Stimulated activated CD4-positive, alpha-beta T cell treated with anti-CD3 and anti-CD28 coated beads, Interleukin-4, amount 100 ng/mL, for 4 hours (primary cell): ENCODE measurements at places on chromosomes 4 and X.

DNA sequence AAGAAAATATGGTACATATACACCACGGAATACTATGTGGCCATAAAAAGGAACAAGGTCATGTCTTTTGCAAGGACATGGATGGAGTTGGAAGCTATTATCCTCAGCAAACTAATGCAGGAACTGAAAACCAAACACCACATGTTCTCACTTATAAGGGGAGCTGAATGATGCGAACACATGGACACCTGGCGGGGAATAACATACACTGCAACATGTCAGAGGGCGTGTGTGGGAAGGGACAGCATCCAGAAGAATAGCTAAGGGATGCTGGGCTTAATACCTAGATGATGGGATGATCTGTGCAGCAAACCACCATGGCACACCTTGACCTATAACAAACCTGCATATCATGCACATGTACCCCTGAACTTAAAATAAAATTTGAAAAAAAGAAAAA is 19.5 kb upstream of the CNKSR2 start:
- no peak for DNase-seq

DNA sequence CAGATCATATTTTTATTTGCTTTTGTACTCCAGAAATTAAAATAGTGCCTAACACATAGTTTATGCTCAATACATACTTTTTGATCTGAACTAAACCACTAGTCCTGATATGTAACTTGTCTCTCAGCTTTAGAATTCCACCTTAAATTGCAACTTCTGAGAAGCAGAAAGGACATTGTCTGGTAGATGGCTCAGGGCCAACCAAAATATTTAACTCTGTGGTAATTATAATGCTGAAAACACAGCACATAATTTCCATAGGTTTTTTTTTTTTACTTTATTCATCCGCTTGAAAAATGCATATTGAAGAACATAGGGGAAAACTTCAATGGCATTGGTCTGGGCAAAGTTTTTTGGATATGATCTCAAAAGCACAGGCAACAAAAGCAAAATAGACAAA is 59.3 kb downstream of the AREG start:
- DNase-seq: no peak

- no peak for DNase-seq
Measured at GRCh38 chr4:2138846-2139500, 79.8 kb downstream of the NAT8L start.

- no peak for DNase-seq
Measured at GRCh38 chr4:147940171-147940570, 208.3 kb downstream of the ARHGAP10 start.

DNA sequence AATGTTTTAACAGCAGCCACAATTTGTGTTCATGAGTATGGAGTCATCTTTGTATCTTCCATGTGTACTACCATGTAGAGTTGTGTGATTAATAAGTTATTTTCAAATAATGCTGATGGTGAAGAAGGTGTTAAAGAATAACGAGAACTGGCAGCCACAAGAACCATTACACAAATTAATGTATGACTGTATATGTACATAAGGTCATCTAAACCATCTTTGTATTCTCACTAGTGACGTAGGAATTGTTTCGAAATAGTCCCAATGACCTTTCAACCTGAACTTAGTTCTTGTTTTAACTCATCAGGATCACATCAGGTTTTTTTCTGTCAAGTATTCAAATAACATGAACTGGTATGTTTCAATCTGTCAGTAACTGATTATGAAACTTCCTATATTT is 48.3 kb upstream of the NOCT start:
- no peak for DNase-seq

- no peak for DNase-seq
Measured at GRCh38 chr4:98969878-98970785, 25.4 kb upstream of the METAP1 start.

- DNase-seq: no peak
Measured at GRCh38 chr4:38210396-38211114, 250.4 kb downstream of the PTTG2 start.

DNA sequence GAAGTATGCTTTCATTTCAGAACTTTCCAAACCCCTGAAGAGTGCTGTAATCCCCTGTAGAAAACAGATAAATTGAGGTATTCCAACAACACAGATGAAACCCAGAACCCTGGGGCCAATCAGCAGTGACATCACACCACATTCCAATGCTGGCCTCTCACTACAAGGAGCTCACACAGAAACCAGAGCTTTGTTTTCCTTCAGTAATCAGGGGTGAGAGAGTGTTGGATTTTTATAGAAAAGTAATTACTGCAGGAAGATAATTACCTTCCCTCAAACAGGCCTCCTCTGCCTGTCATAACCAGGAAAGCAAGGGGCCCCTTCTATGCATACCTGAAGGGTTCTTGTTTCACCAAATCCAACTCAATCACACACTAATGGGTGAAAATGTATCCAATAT is 246.2 kb downstream of the SCFD2 start:
- DNase-seq: no peak

DNA sequence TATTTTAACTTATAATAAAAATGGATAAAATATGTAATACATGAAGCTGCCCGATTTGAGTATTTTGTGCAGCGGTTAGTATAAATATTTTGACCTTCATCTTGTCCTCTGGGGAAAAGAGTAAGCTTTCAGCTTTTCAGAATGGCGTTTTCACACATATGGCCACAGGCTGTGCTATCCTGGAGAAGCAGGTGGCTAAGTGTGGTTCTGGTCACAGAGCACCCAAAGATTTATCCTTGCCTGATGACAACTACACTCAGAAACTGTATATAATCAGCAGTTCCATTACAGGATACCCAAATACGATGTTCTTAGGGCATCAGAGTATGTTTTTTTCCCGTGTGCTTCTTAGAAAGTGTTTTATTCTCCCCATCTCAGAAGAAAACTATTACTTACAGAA is 42.3 kb upstream of the ANK2 start:
- no peak for DNase-seq

DNA sequence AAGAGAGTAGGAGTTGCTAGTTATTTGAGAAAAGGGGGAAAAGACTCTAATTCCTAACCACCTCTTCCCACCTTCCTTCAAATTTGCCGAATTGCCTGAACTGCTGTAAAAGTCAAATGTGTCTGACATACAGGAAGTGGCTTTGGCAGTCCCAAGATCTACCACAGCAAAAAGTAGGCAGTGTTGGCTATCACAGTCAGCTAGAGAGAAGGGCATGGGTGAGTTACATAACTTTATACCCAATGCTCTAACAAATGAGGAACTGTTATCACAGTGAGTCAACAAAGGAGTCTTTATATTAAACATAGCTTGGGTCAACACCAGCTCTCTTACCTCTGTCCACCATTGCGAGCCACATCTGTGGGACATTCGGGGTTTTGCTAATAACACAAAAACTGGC is 2.4 kb upstream of the MBNL3 start:
- DNase-seq: no peak

DNA sequence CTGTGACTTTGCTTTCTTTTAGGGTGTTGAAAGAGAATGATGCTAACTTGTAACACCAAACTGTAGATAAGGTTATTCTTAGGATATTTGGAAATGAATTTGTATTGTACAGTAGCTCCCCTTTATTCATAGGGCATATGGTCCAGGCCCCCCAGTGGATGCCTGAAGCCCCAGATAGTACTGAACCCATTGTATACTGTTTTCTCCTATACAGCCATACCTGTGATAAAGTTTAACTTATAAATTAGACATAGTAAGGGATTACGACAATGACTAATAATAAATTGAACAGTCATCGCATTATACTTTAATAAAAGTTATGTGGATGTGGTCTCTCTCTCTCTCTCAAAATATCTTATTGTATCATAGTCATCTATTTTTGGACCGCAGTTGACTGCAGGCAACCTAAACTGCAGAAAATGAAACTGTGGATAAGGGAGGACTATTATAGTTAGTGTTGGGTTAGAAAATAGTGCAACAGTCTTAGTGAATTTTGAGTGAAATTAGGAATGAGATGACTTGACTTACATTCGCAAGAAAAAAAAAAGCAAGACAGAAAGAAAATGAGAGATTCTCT is 105.1 kb downstream of the CLDN22 start:
- no peak for DNase-seq

- DNase-seq: no peak
Measured at GRCh38 chrX:118171356-118171755, 54.7 kb upstream of the KLHL13 start.

- no peak for DNase-seq
Measured at GRCh38 chr4:683247-683897, 5.6 kb downstream of the SLC49A3 start.

DNA sequence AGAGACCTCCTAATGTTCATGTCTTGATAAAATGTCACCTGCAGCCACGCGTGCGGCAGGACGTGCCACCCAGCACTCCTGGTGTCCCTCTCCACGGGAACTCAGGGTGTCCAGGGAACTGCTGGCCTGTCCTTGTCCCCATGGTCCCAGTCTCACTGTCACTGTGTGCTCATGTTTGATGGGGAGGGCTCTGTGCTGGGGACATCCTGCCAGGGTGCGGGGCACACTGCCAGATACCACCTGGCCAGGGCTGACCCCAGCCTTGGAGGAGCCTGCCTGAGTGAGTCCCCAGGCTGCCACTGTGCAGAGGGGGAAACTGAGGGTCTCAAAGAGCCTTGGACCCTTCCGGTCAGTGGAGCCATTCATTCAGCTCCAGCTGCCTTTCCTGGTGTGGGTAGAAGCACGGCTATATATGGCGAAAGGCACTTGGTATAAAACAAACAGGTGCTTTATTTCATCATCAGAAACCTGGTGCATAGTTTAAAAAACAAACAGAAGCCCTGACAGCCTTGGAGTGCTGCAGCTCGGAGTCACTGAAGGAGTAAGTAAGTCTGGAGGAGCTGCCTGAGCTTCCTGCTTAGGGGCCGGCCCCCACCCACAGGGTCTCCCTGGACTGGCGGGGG is 33.0 kb downstream of the NOP14 start:
- DNase-seq: no peak

- DNase-seq: no peak
Measured at GRCh38 chrX:3066555-3066954, 25.3 kb downstream of the ARSF start.

- DNase-seq: peak; percentile 56
Measured at GRCh38 chrX:119692191-119693039, 553 bp downstream of the SEPTIN6 start.
